ENCODE measurements at places on chromosomes 1 and 21. TPM values are rescaled to one million over a fixed set of nuclear protein-coding genes. Genes with fewer than 3 reads are reported as not detected.
A peak's percentile ranks its signal among the peaks of the same experiment; 100 is the strongest.

GRCh38 chr1:84742653-84743052 is 52.4 kb upstream of the SSX2IP start:
- no peak overlapping the region for H3K4me3 ChIP-seq
- no peaks in the 10 kb centered on the region for H3K36me3 ChIP-seq
- no peak overlapping the region for H3K27ac ChIP-seq
- no peak for DNase-seq
- peaks cover 36% of the 10 kb centered on the region for H3K4me1 ChIP-seq

The DHRS3 gene
- polyA plus RNA-seq, result 26.0 TPM

GRCh38 chr21:19731251-19731650 is 1267.0 kb upstream of the NCAM2 start:
- no peaks in the 10 kb centered on the region for H3K36me3 ChIP-seq
- no peaks in the 10 kb centered on the region for H3K4me1 ChIP-seq
- DNase-seq, result no peak
- H3K4me3 ChIP-seq, result no peak overlapping the region
- no peaks in the 10 kb centered on the region for H3K27me3 ChIP-seq
- no peak overlapping the region for H3K27ac ChIP-seq

DNA sequence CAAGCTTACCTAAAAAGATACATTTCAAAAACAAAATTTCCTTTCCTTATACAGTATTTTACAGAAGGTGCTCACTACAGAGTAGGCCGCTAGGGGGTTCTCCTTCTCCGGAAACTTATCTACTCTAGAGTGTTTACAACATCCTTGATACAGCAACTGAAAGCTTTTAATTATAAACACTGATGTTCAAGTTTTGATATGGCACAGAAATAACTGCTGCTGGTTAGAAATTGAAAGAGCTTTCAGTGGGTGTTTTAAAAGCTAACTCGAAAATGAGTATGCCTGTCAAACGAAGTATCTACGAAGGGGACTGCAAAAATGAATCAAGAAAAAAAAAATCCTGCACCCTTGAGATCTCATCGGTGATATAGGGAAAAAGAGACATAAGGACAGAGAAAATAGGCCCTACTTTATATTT is 1.0 kb downstream of the YOD1 start:
- H3K4me3 ChIP-seq, result peak overlapping the region; percentile 72
- H3K36me3 ChIP-seq, result peaks cover 9% of the 10 kb centered on the region
- no peaks in the 10 kb centered on the region for H3K27me3 ChIP-seq
- peak overlapping the region; percentile 95 for H3K27ac ChIP-seq
- peaks cover 19% of the 10 kb centered on the region for H3K4me1 ChIP-seq

DNA sequence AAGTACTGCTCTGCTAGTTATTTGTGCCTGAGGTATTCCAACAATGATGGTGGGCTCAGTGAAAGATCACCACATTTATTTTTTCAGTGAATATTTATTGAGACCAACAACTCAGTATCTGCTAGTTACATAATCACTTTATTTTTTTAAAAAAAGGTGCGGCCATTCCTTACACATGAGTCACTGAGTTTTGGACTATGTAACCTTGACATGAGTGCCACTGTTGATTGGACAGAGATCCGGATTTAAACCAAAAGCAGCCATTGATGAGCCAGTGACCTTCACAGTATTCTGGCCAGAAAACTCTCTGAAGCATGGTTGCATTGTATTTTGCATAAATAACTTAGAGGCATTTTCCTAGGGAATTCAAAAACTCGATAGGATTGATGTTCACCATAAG is 79.5 kb downstream of the NUF2 start:
- H3K36me3 ChIP-seq, result no peaks in the 10 kb centered on the region
- H3K4me3 ChIP-seq, result no peak overlapping the region
- no peak for DNase-seq
- no peak overlapping the region for H3K27ac ChIP-seq
- H3K27me3 ChIP-seq, result no peaks in the 10 kb centered on the region

GRCh38 chr1:209884665-209885117 is 53.3 kb upstream of the SYT14 start:
- H3K4me3 ChIP-seq, result no peak overlapping the region
- no peak overlapping the region for H3K27ac ChIP-seq
- H3K27me3 ChIP-seq, result peaks cover 6% of the 10 kb centered on the region

The HENMT1 gene
- 4.2 TPM for polyA plus RNA-seq

The F11R gene
- 51.0 TPM for polyA plus RNA-seq

The FAM78B gene
- 1.6 TPM for polyA plus RNA-seq

The FAAH gene
- polyA plus RNA-seq, result 12.3 TPM

The SYT11 gene
- 3.9 TPM for polyA plus RNA-seq

DNA sequence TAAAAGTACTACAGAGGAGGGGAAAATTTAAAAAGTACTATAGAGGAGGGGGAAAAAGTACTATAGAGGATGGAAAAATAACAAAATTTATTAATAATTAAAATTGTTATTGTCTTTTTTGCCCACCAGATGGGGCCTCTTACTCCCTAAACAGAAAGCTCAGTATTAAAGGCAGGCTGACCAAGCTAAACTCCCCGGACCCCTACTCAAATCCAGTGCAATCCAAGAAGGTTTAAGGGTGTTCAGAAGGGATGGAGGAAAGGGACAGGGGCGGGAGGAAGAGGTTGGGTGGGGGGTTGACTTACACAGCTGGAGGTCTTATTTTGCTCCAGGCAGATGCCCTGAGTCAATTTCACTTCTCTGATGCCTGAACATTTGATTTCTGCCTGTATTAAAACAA is 13.7 kb downstream of the CD34 start:
- H3K36me3 ChIP-seq, result no peaks in the 10 kb centered on the region
- DNase-seq, result peak; percentile 14
- no peak overlapping the region for H3K27ac ChIP-seq
- no peak overlapping the region for H3K4me3 ChIP-seq
- no peaks in the 10 kb centered on the region for H3K27me3 ChIP-seq

DNA sequence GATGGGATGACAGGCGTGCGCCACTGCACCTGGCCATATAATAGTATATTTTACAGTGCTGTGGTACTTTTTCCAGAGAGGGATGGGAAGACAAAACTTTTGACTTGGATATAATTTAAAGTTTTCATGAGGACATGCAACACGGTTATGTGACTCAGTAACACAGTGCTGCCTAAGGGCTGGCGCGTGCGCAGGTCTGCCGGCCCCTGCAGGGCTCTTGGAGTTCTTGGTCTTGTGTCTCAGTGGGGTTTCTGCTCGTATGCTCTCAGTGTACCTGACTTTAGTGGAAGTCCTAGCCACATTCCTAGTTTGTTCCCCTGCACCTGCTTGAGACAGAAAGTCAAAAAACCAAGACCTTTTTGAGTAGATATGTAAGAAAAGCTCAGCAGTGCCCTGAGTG is 27.5 kb upstream of the ATF3 start:
- no peak overlapping the region for H3K27ac ChIP-seq
- H3K27me3 ChIP-seq, result no peaks in the 10 kb centered on the region
- no peak for DNase-seq
- H3K36me3 ChIP-seq, result no peaks in the 10 kb centered on the region

DNA sequence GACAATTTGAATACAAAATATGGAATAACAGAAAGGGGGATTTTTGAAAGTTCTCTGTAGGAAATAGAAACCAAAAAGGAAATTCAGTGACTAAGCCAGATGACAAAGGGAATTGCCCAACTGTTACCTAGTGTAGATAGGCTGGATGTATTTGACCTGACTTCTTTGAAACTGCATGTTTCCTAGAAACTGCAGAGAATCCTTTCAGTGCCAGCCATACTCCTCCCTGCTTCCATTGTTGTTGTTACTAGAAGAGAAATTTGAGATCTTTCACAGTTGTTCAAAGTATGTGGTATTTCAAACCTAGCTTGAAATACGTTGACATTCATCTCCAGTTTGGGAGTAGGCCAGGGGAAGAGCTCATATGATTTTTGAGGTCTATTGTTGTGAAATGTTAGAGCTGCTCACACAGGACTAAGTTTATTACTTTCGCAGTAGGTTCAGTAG is 1.8 kb upstream of the GBP5 start:
- no peak for DNase-seq
- no peak overlapping the region for H3K4me3 ChIP-seq
- no peaks in the 10 kb centered on the region for H3K36me3 ChIP-seq
- no peaks in the 10 kb centered on the region for H3K4me1 ChIP-seq
- H3K27me3 ChIP-seq, result no peaks in the 10 kb centered on the region

DNA sequence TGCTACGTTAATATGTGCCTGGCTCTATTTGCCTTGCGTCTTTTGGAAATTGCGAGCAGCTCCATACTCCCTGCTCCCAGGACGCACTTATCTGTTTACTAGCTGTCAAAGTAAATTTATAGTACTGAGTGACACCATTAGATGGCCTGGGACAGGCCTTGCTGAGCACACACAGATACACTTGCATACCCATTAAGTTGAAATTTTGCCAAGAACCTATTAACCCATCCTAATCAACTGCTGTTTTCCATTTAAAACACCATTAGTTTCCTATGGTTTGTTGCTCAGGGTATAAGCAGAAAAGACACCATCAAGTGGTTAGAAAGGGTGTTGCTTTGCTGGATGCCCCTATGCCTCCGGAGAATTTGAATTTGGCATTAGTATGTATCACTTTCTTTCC is 187.3 kb downstream of the SLC44A5 start:
- no peak overlapping the region for H3K27ac ChIP-seq
- peak; percentile 42 for DNase-seq
- H3K27me3 ChIP-seq, result no peaks in the 10 kb centered on the region
- no peaks in the 10 kb centered on the region for H3K36me3 ChIP-seq

- no peaks in the 10 kb centered on the region for H3K4me1 ChIP-seq
- DNase-seq, result no peak
- H3K36me3 ChIP-seq, result no peaks in the 10 kb centered on the region
- H3K4me3 ChIP-seq, result no peak overlapping the region
These were observed 33.9 kb upstream of the GRIK3 start for GRCh38 chr1:37068260-37068659.

The TMPRSS15 gene
- not detected for polyA plus RNA-seq

The PLA2G2A gene
- 1.3 TPM for polyA plus RNA-seq

DNA sequence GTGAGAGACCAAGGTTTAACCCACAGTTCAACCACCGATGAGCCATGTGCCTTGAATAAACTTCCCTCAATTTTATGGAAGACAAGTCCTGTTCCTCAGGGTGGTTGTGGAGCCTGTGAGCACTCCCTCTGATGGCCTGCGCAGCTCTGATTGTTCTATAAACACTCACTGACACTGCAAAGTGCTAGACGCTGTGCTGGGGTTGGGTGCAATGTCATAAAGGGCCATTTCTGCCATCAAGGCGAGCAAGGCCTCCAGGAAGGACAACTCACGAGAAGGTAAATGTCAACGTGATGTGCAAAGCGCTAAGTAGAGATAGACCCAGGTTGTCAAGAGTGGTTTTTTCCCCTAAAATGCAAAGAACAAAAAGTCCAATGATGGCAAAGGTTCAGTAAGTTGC is 75.7 kb upstream of the SYT6 start:
- no peak overlapping the region for H3K27ac ChIP-seq
- H3K4me1 ChIP-seq, result peaks cover 2% of the 10 kb centered on the region
- H3K27me3 ChIP-seq, result no peaks in the 10 kb centered on the region
- H3K4me3 ChIP-seq, result no peak overlapping the region
- no peak for DNase-seq

DNA sequence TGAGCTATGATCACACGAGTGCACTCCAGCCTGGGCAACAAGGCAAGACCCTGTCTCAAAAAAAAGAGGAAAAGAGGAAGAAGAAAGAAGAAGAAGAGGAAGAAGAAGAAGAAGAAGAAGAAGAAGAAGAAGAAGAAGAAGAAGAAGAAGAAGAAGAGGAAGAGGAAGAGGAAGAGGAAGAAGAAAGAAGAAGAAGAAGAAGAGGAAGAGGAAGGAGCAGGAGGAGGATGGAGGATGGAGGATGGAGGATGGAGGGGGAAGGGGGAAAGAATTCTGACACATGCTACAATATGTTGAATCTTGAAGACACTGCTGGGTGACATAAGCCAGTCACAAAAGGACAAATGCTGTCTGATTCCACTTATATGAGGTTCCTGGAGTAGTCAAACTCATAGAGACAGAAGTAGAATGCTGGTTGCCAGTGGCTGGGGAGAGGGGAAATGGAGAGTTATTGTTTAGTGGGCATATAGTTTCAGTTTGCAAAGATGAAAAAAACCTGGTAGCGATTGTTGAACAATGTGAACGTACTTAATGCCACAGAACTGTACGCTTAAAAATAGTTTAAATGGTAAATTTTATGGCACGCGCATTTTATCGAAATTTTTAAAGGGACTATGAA is 47.3 kb upstream of the COA6 start:
- H3K27ac ChIP-seq, result no peak overlapping the region
- peak overlapping the region; percentile 35 for H3K4me3 ChIP-seq
- H3K36me3 ChIP-seq, result no peaks in the 10 kb centered on the region
- H3K27me3 ChIP-seq, result peaks cover 4% of the 10 kb centered on the region

DNA sequence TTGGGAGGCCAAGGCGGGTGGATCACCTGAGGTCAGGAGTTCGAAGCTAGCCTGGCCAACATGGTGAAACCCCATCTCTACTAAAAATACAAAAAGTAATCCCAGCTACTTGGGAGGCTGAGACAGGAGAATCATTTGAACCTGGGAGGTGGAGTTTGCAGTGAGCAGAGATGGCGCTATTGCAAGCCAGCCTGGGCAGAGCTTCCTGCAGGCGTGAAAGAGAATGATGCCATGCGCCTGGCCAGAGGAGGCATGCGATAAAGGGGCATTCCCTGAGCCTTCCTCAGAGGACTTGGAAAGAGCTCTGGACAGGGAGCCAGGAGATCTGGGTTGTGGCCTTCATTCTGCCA is 3.2 kb downstream of the E2F2 start:
- H3K27me3 ChIP-seq, result peaks cover 35% of the 10 kb centered on the region
- peaks cover 28% of the 10 kb centered on the region for H3K4me1 ChIP-seq
- H3K36me3 ChIP-seq, result no peaks in the 10 kb centered on the region
- DNase-seq, result no peak

GRCh38 chr1:66779475-66780078 is 21.5 kb downstream of the INSL5 start:
- no peaks in the 10 kb centered on the region for H3K4me1 ChIP-seq
- no peak overlapping the region for H3K27ac ChIP-seq
- no peaks in the 10 kb centered on the region for H3K27me3 ChIP-seq
- H3K36me3 ChIP-seq, result peaks cover 4% of the 10 kb centered on the region

DNA sequence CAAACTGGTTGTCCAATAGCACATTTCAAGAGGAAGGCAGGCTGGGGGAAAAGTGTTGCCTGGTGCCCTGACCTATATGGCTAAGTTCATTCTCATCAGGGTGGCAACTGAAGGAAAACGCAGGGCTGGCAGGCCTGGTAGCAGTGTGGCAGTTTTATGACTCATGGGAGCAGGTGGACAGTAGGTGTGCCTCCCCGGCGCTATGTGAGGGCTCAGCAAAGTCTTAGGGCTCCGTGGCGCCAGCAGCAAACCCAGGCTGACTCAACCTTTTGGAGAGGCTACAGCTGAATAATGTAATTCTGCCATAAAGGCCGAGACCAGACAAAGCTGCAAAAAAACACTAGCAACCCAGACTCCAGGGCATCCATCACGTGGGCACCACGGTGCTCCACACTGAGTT is 23.6 kb downstream of the GADD45A start:
- no peaks in the 10 kb centered on the region for H3K36me3 ChIP-seq
- H3K4me3 ChIP-seq, result no peak overlapping the region
- H3K27ac ChIP-seq, result no peak overlapping the region
- no peak for DNase-seq
- no peaks in the 10 kb centered on the region for H3K4me1 ChIP-seq
- no peaks in the 10 kb centered on the region for H3K27me3 ChIP-seq

The SH3BGR gene
- 16.6 TPM for polyA plus RNA-seq

All from GM23338 (cell line).